ENCODE measurements at places on chromosomes 16 and 17.

- DNase-seq = no peak
These were observed 206.2 kb downstream of the AXIN2 start for GRCh38 chr17:65355246-65355645.

GRCh38 chr16:69930117-69930776, 20.9 kb upstream of the CLEC18A start:
- peak; percentile 64 for DNase-seq

GRCh38 chr17:1920948-1921351, 91.1 kb downstream of the RPA1 start:
- no peak for DNase-seq

DNA sequence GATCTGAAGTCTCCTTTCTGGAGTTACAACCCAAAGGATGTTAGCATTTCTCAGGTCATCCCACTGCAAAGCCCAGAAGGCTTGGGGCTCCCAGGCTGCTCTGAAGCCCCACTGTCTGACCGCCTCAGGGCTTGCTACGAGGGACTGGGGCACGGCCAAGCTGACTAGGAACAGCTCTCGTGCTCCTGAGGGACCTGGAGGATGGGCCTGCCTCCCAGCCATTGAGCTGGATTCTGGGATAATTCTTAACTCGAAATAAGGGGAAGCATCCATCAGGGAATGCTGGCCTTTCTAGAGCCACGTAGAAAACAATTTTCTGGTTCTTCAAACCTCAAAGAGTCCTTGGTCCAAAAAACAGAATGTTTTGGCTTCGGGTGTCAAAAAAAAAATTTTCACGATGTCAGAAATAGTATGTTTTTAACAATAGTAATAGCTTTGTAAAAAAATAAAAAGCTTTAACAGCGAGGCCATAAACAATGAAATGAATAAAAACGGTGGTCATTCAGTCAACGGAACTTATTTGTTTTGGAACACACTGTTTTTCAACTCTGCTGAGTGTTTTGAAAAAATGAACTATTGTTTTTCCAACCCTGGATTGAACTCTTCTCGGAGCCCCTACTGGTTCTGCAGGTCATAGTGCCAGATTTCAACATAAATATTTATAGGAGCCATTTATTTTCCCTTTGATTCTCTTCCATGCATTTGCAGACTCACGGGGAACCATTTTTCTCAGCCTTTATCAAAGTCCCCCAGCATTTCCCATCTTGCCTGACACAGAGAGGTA, 16.4 kb upstream of the HERPUD1 start:
- no peak for DNase-seq

DNA sequence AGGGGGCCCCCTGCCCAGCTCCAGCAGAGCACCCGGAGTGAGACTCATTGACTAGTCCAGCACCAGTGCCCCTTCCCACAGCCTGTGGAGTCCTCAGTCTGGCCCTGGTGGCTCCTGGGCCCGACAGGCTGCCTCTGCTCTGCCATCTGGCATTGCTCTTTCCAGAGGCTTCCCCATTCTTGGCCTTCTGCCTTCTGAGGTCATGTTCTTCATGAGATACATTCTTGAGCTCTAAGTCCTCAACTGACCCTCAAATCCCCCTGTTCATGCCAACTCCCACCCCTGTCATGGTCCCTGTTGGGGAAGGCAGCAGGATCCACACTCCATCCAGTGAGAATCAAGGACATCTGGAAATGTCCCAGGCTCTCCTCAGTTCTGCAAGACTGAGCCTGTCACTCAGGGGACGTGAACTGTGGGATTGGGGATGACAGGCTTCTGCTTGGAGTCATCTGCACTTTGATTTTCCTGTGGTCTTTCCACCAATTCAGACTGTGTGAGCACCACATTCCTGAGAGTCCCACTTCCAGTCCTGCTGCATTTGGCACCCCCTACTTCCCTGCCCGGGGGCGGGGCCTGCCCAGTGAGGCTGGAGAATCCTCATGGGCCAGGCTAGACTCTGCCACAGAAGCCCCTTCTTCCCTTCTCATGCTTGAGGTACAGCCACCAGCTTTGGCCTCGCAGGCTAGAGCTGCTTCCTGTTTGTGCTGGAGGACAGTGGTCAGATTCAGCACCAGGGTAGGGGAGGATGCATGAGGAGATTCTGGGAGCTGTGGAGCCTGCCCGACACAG, 2.7 kb downstream of the TRPV2 start:
- DNase-seq = no peak

- no peak for DNase-seq
These were observed 92.3 kb downstream of the LITAF start for GRCh38 chr16:11494433-11494832.

- DNase-seq = peak; percentile 38
These were observed 3.3 kb upstream of the COG1 start for GRCh38 chr17:73189417-73190099.

DNA sequence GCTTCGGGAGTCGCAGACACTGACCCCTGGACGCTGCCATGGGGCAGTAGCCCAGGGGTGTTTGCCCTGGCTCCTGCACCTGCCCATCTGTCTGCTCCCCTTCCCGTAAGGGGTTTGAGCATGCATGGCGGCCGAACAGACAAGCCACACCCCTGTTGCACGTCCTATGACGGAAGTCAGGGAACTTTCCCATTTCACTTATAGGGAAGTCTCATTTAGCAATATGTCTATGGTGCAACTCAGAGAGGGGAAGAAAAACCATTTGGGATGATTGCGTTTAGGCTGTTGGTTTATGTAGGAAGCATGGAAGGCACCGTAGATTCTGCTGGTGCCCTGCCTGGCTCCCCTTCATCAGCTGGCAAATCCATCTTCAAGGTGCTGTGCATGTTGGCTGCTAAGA, 112.5 kb downstream of the HAPSTR1 start:
- no peak for DNase-seq

GRCh38 chr17:75808905-75809621, 24.5 kb downstream of the UNK start:
- DNase-seq = peak; percentile 55

GRCh38 chr16:76963614-76964315, 227.2 kb upstream of the MON1B start:
- DNase-seq = peak; percentile 30

DNA sequence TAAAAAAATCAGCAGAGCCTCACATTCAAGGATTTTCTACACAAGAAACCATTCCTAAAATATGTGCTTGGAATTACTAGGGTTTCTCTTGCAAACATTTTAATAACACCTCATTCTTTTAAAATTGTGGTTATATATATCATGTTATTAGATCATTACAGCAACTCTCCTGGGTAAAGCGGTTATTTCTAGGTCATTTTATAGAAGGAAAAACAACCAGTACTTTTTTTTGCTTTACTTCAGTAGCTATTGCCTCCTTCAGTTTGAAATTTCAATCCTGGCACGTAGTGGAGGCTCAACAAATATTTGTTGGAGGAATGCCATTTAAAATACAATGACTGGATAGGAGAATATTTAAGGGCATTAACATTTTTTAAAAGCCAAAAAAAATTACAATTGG, 220.6 kb downstream of the CDRT15L2 start:
- DNase-seq = no peak

- DNase-seq = no peak
These were observed 17.5 kb downstream of the PLA2G10 start for GRCh38 chr16:14676633-14677032.

DNA sequence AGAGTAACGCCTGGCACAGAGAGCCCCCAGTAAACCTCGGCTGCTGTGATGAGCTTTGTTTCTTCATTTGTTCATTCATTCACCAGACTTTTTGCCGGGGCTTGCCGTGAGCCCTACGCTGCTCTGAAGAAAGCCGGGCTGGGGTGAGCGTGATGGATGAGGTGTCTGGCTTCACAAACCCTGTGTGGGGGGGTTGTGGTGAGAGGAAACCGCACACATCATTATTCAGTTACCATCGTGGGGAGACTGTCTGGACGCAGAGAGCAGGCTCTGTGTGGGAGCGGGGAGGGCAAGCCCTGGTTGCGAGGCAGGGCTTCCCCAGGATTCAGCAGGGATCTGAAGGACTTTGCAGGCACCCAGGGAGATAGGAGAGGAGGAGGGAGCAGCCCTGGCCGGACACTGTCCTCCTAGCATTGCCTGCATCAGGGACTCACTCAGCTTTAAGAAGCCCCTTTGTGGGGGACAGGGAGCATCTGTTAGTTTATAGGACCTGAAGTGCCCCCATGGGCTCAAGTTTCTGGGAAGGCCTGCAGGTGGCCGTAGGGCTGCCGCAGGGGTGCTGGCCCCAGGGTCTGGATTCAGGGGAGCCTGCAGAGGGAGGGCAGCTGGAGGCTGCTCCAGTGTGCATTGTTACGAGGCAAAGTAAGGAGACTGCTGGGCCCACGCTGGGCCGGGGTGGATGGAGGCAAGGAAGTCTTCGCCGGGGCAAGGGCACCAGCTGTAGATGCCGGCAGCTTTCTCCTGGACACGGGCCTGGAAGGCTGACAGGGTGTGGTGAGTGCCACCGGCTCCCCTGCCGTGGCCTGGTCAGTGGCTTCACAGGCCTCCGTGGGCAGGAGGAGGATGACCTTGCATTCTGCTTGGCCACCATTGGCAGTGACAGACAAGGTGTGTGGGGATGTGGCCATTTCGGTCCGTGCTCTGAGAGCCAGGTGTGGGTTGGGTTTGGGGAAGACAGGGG, 334.5 kb downstream of the SEC14L1 start:
- DNase-seq = peak; percentile 58

DNA sequence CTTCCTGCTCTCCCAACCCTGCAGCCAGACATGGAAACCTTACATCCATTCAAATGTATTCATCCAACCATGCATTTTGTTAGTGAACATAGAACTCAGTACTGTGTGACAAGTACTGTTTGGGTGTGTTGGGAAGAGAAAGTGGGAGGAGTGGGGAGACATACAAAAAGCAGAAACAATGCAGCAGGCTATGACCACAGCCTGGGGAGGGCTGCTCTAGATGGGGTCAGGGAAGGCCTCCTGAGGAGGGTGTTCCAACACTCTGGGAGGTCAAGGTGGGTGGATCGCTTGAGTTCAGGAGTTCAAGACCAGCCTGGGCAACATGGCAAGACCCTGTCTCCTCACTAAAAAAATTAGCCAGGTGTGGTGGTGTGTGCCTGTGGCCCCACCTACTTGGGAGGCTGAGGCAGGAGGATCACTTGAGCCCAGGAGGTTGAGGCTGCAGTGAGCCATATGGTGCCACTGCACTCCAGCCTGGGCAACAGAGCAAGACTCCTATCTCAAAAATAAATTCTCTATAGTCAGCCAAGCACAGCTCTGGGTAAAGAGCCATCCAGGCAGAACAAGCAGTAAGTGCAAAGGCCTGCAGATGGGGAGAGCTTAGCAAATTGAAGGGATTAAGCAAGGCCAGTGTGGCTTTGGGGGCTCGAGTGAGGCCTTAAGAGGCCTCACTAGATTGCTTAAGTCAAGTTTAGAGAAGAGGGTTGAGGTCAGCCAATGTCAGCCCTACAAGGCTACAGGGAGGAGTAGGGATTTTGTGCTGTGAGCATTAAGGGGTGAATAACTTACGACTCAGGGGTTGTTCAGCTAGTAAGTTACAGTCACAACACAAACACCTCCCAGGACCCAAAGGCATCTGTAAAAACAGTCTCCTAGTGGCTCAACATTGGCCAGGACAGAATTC, 5.5 kb downstream of the SLC13A2 start:
- DNase-seq = no peak

- DNase-seq = peak; percentile 39
These were observed at the start of gene CTRB2 for GRCh38 chr16:75206749-75207451. CTRB2 (minus strand) TSS chr16:75207161; CDS start chr16:75207141, 20 bp downstream.

DNA sequence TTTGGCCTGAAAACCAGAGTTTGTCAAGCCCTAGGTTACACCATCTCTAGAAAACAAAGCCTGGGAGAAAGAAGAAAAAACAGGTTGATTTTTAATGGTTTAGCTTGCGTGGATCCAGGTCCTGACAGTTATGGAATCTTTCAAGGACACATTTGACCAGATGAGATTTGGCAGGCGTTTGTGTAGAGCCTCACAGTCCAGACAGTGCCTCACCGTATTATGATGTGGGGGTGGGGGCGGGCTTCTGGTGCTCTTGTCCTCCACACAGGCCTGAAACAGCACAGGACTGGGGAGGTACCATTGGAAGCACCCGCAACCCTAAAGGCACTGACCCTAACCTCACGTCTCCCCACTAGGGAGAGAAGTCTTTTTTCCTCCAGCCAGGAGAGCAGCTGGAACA, 19.6 kb downstream of the MVP start:
- no peak for DNase-seq

- no peak for DNase-seq
These were observed 46.8 kb downstream of the ZDHHC7 start for GRCh38 chr16:84964386-84965128.

- no peak for DNase-seq
These were observed 19.7 kb downstream of the ZNF423 start for GRCh38 chr16:49836218-49836617.

DNA sequence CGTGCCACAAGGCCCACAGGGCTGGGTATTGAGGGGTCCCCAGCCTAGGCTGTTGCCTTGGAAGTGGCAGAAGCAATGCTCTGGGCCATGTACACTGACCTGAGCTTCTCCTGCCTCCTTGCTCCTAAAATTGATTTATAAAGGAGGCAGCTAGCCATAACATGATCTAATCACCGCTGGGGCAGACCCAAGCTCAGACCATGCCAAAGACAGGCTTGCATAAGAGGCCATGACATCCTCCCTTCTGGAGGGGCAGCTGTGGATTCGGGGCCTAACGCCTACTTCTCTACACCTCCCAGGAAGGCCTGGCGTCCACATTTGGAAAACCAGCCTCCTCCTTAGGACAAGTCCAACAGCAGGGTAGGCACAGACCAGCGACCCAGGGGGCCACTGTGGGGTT, 12.3 kb downstream of the HSD11B2 start:
- DNase-seq = no peak

- DNase-seq = no peak
These were observed 38.5 kb downstream of the POLR3E start for GRCh38 chr16:22335668-22336246.

- peak; percentile 90 for DNase-seq
These were observed at the start of gene SIAH1 for GRCh38 chr16:48385253-48386150. SIAH1 (minus strand) TSS chr16:48385413; CDS start chr16:48362428, 22,985 bp downstream.

DNA sequence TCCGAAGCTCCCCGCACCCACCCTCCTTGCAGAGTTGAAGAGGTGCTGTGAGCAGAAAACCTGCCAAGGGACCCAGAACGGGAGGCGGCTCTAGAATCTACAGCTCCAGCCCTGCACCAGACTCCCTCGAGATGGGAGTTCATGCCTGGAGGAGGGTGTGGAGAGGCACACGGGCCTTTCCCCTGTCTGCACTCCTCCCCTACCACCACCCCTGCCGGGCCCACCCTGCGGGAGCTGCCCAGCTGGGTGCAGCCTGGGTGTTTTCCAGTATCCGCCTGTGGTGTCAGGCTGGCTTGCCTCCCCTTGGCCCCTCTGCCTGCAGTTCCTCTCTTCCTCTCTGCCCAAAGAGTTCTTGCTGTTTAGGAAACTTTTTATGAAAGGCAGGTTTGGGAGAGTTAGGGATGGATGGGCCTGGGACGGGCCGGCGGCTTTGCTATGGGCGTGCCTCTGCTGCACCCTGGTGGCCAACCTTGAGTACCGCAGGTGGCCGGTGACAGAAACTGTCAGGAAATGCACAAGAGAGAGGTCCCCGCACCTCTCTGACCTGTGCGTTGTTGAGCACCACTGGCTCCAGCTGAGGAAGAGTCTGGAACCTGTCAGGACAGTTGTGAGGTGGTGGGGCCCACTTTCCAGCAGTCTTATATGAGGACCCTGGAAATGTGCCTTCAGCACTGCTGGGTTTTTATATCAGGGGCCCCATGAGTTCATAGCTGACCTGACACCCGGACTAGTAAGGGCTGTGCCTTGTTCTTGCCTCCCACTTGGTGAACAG, 354.1 kb downstream of the SEC14L1 start:
- peak; percentile 79 for DNase-seq
